ENCODE measurements at places on chromosomes 16 and 17. TPM values are rescaled to one million over a fixed set of nuclear protein-coding genes. Genes with fewer than 3 reads are reported as not detected.

DNA sequence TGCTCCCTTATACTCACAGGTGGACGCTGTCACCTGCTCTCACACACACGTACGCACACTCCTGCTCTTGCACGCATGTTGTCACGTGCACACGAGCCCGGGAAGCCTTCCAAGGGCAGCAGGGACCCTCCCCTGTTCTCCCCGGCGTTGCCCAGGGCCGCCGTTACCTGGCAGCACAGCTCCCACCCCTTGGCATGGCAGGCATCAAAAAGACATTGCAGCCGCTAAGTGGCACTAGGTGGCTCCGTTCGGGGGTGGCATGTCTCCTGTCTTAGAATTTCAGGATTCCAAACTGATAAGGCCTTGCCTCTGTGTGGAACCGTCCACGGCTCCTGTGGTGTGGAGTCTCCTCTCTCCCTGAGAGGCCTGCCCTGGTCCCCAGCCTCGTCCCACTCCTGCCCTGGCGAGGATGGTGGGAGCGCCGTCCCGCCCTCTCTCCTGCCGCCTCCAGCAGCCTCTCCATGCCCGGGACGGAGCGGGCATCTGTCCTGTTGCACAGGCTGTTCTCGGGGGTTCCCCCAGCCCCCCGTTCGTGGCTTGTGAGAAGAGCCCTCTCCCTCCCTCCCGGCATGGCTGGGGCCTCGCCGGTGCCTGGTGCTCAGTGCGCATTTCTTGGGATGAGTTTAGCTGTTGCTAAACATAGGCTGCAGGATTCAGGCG lies 126.7 kb upstream of the GSE1 start:
- peak; percentile 38 for DNase-seq

DNA sequence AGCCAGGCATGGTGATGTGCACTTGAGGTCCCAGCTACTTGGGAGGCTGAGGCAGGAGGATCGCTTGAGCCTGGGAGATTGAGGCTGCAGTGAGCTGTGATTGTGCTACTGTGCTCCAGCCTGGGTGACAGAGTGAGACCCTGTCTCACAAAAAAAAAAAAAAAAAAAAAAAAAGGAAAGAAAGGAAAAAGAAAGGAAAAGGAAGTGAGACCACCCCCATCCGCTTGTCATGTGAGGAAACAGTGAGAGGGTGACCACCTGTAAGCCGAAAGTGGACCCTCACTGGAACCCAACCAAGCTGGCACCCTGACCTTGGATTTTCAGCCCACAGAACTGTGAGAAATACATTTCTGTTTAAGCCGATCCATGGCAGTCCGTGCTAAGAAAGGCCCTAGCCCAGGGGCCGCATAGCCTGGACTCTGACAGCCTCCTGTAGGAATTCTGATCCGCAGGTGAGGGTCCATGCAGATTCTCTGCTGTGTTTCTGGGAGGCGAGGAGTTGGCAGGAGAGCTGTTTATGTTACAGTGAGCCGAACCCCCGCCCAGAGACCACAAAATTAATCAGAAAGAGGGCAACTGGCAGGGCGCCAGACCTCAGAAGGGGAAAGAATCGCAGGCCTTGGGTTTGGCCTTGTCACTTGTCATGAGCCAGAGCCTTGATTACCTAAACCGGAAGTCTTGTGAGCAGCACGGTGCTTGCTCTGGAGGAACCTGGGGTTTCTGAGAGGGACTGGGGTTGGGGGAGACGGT lies 945 bp downstream of the SGSH start:
- no peak for DNase-seq

DNA sequence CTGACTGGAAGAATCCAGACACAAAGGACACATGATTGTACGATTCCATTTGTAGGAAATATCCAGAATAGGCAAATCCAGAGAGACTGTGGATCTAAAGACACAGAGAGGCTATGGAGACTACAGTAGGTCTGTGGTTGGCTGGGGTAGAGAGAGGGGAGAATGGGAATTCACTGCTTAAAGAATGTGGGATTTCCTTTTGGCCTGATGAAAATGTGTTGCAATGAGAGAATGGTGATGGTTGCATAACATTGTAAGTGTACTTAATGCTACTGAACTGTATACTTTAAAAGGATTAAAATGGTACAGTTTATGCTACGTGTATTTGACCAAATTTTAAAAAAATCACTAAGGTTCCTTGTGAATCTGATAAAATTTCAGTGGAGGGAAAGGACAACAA lies 62.1 kb downstream of the GPRC5B start:
- no peak for DNase-seq

GRCh38 chr16:27123795-27124409 lies 57.2 kb downstream of the C16orf82 start:
- no peak for DNase-seq

GRCh38 chr17:72219137-72219823 lies 98.5 kb downstream of the SOX9 start:
- DNase-seq: no peak

GRCh38 chr16:55660828-55661227 lies 5.0 kb downstream of the SLC6A2 start:
- DNase-seq: no peak

GRCh38 chr17:41687828-41688640 lies 651 bp upstream of the EIF1 start:
- DNase-seq: peak; percentile 70

GRCh38 chr17:30796016-30796415 lies 28.5 kb downstream of the CRLF3 start:
- no peak for DNase-seq

DNA sequence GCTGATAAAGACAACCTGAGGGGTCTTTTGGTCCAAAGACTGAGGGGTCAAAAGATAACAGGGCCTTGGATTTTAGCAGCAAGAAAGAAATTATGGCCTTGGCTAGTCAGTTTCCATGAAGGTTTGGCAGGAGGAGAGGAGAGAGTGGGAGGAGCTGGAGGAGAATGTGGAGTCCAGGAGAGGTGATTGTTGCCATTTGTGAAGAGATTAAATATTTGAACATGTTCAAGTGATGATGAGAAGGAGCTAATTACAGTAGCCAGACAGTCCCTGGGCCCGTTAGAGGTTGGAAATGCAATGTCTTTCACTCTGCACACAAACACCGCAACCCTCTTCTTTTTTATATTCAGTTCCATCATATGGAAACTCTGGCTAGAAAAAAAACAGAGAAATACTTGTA lies 68.6 kb downstream of the TNRC6C start:
- no peak for DNase-seq

DNA sequence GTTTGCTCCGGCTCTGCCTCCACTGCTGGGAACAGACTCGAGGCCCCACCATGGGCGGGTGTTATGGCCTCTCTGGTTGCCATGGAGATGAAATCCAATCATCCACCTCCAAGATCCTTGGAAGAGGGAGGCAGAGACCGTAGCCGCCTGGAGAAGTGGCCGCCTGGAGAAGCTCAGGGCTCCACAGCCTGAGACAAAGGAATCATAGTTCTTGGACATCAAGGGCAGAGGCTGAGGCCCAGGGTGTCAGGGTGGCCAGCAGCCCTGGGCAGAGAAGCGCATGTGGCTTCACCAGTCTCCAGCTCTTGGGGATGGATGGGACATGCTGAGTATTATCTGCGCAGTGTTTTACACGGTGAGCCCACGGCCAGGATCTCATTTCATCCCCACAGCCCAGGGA lies 36.2 kb downstream of the ABR start:
- no peak for DNase-seq

- no peak for DNase-seq
These were observed 3.5 kb downstream of the MARVELD3 start for GRCh38 chr16:71629278-71630016.

DNA sequence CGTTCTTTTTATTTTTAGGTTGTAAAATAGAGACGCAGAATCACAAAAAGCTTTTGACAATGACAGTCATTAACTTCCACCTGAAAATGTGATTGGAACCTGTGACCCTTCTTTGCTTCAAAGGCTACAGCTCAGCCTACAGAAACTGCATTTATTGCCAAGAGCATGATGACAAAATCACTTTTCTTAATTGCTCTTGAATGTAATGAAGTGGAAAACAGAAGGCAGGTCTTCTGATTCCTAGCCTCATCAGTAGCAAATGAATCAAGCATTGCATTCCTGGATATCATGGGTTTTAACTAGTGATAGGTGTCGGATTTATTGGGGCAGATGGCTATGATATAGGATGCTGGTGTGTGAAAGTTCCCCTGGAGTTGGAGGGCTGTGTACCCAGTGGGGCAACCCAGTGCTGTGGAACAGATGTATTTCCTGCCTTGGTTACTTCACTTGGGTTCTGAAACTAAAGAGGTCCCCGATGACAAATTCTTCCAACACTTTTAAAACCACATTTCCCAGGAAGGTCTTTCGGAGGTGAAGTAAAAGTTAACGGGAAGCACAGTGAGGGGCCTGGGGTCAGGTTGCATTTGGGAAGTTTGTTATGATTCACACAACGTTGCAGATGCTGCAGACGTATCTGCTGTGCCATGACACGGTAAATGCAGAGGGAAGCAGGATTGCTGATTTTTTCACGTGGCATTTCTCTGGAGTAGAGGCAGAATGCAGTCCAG lies 127.5 kb downstream of the HS3ST3A1 start:
- no peak for DNase-seq

DNA sequence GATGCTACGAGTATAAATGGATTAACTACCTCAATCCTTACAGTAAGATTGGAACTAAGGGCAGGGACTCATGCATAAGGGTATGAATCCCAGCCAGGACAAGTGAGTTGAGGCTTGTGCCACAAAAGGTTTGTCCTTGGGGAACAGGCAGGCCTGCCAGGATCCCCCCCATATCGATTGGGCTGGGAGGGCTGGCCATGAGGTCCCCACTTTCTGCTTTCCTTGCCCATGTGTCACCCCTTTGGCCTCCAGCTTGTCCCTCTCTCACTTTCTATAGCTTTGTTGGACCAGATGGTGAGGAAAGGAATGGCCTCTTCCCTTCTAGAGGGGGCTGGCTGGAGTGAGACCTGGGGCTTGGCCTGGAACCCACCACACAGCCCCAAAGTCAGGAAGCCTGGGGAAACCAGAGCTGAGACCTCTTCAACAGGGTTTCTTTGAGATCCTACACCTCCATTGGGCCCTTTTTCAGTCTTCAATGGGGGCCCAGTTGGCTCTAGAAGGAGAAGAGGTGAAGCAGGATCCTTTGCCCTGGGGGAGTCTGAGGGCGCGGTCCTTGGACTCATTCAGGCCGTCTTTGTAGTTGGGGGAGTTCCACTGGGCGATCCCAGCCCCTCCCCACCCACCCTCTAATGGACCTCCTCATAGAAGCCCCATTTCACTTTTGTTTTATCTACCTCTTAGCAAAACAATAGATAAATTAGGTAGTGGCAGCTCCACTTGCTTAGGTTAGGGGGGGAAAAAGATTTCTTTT lies 57.3 kb downstream of the IGF2BP1 start:
- DNase-seq: no peak

DNA sequence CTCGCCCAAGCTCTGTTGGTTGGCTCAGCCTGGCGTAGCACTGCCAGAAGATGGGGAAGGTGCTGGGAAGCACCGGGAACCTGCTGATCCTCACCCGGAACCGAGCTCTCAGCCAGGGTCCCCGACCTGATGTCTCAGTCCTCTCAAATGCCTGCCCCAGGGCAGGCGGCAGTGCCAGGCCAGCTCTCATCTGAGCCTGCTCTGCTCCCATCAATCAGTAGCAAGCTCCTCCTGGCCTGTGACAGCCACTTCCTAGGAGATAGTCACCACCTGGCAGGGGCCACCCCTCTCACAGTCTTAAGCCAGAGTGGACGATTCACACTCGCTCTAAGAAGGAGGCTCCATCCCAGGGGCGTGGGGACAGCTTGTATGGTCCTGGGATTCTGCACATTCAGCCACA lies 62.0 kb downstream of the ENGASE start:
- no peak for DNase-seq

- no peak for DNase-seq
These were observed 4.1 kb downstream of the NEURL4 start for GRCh38 chr17:7325031-7325528.

- DNase-seq: no peak
These were observed 200.6 kb upstream of the CIBAR2 start for GRCh38 chr16:85312642-85313525.

DNA sequence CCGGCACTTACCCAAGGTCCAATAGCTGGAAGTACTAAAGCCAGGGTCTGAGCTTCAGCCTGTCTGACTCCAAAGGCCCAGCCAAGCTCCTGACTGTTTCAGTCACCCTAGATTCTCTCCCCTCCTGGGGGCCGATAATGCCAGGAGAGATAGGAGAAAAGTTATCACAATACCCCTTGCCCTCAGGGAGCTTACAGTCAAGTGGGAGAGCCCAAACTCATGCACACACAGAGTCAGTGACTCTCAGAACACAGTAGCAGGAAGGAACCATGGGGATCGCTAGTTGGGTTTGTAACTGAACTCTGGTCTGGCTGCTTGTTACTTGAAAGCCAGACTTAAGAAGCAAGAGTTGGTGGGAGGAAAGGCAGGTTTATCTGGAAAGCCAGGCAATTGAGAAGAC lies 14.9 kb downstream of the ZNF768 start:
- no peak for DNase-seq

DNA sequence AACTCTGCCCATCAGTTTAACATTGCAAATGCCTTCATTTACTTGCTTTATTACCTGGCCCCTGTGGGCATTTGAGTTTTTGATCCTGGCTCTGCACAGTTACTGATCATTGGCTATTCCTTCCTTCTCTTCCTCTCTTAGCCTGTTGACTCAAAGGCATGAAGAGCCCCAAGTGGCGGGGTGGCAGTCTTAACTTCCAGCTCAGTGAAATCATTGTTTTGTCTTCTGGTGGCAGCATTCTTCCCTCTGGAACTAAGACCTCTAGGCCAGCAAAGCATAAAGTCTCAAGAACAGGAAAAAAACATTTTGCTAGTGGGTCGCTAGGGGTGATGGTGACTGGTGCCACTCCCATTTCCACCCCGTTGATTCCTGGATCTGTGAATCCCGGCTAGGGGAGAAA lies 52.3 kb upstream of the MRTFB start:
- no peak for DNase-seq

- DNase-seq: no peak
These were observed 5.0 kb downstream of the ARHGEF15 start for GRCh38 chr17:8314797-8315763.

GRCh38 chr16:56632156-56632847 lies at the start of gene MT1M:
Gene MT1M (plus strand): TSS chr16:56632659. CDS start chr16:56632732, 73 bp downstream.
- no peak for DNase-seq

Gene IGFBP4
- total RNA-seq: 46.2 TPM

Gene OMG
- 8.2 TPM for total RNA-seq

Gene NDRG4
- total RNA-seq: 9.5 TPM

Gene MPP2
- total RNA-seq: 58.8 TPM

Gene CACNA1H
- 21.8 TPM for total RNA-seq

Gene MAP3K3
- total RNA-seq: 13.8 TPM

Gene RBFOX1
- total RNA-seq: not detected

Gene ASGR2
- total RNA-seq: not detected

Gene KRT9
- total RNA-seq: not detected

Measured in G401 (cell line).